ENCODE measurements at places on chromosomes 5 and 9.

- no peak for DNase-seq
Observed at GRCh38 chr9:10104774-10105173, 508.0 kb downstream of the PTPRD start.

DNA sequence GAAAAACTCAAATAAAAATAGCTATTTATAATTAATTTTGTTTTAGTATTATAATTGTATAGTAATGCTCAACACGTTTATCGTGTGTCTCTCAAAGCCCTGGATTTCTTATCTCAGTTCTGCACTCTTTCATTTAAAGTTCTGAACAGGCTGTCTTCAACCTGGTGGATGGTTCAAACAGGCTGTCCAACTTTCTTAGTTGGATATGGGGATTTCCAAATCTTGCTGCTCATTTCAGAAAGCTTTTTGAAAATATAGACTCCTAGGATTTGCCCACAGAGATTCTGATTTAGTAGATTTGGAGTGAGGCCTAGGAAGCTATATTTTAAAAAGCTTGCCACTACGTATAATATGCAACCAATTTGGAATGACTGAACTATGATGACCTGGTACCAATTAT lies 120.3 kb downstream of the GRIA1 start:
- DNase-seq = no peak

DNA sequence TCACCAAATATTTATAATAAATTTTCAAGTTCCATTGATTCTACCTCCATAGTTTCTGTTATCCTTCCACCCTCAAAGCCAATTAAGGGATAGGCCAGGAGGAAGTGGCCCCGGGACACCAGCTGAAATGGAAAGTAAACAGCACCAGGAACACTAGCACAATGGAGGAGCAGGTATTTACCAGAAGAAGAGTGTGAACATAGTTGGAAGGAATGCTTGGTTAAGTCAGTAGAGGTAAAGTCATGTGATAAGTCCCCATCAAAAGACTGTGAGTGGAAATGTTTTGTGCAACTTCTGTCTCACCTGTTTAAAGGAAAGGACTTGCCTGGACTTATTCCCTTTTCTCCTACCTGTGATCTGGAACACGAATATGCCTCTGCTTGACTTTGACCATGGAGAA lies 146.7 kb upstream of the RAI14 start:
- DNase-seq = no peak

GRCh38 chr9:122348288-122348777 lies 22.5 kb upstream of the PTGS1 start:
- DNase-seq = no peak

GRCh38 chr5:175642998-175643397 lies 14.9 kb upstream of the HRH2 start:
- no peak for DNase-seq

DNA sequence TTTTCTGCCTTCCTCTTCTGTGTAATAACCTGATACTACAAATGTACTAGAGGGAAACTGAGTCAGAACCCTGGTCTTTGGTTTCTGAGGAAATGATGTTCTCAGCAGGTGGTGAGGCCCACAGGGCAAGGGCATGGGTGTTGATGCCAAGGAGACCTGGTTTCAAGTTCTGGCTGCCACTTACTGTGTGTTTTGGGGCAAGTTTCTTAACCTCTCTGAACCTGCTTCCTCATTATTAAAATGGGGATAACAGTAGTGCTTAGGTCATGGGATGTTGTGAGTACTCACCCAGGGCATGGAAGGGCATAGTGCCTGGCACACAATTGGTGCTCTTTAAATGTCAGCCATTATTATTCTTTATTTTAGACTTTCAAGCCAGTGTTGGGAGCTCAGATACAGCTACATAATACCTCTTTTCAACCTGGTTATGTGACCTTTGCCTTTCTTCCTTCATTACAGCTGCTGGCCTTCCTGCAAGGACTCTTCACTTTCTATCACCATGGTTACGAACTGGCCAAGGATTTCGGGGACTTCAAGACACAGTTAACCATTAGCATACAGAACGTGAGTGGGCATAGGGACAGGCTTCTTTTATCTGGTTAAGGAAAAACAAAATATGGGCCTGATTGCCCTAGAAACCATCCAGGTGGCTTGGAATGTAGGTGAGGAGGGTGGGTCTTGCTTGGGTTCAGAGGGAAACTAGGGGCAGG lies 131.5 kb downstream of the ARHGAP26 start:
- DNase-seq = no peak

GRCh38 chr9:122376796-122377195 lies 6.0 kb downstream of the PTGS1 start:
- DNase-seq = no peak

DNA sequence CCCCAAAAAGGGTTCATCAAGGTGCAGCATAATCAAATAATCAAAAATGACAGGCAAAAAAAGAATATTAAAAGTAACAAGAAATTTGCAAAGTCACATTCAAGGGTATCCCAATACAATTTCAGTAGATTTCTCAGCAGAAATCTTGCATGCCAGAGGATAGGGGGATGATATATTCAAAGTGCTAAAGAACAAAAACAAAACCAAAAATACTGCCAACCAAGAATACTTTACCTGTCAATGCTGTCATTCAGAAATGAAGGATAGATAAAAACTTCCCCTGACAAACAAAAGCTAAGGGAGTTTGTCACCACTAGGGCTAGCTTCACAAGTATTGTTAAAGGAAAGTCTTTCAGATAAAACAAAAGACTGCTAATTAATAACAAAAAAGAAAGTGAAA lies 68.7 kb upstream of the EDIL3 start:
- no peak for DNase-seq

- no peak for DNase-seq
Observed at GRCh38 chr9:135022191-135022870, 65.1 kb upstream of the OLFM1 start.

- DNase-seq = no peak
Observed at GRCh38 chr9:124752967-124753366, 18.1 kb downstream of the NR6A1 start.

- DNase-seq = no peak
Observed at GRCh38 chr9:27336126-27336525, 39.2 kb upstream of the EQTN start.

DNA sequence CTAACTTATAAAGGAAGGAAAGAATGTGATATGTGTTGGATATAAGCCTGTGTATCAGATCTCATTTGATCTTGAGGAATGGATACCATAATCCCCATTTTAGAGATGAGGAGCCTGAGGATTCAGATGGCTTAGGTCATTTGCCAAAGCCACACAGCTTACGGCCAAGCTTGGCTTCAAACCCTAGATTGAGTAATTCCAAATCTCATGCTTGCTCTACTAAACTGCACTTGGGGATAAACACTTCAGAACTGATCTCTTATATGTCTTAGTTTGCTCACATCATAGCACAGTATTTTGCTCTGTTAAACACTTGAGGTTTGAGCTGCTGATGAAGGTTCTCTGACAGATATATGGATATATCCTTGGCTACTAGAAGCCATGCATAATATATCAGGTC lies 504.4 kb downstream of the NTRK2 start:
- DNase-seq = no peak

GRCh38 chr5:127599847-127600246 lies 49.0 kb upstream of the CTXN3 start:
- no peak for DNase-seq

DNA sequence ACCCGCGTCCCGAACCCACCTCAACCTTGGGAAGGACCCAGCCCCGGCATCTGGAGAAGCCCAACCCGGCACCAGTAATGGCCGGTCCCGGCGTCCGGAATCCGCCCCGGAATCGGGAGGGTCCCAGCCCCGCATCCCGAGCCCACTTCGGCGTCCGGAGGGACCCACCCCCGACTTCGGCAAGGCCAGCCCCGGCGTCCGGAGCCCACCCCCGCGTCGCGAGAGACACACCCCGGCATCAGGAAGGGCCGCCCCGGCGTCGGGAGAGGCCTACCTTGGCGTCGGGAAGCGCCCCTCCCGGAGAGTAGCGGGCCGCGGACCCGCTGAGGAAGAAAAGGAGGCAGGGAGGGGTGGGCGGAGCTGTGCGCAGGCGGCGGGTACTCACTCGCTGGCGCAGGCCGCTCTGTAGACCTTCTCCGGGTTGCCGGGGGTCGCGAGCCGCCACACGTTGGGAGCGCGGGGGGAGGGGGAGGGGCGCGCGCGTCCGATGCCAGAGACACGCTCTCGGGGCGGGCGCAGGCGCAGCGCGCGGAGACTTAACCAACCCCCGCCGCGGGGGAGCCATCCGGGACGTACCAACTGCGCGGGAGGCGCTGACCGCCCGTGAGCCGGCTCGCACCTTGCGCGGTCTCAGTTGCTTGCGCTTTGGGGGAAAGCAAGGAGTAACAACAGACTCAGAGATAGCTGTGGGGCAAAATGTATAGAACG lies at the start of gene UIMC1:
UIMC1 (minus strand) TSS at position 515 of the 708 bp plus-strand sequence. CDS start 24,164 bp downstream, outside the sequence.
- peak; percentile 93 for DNase-seq

DNA sequence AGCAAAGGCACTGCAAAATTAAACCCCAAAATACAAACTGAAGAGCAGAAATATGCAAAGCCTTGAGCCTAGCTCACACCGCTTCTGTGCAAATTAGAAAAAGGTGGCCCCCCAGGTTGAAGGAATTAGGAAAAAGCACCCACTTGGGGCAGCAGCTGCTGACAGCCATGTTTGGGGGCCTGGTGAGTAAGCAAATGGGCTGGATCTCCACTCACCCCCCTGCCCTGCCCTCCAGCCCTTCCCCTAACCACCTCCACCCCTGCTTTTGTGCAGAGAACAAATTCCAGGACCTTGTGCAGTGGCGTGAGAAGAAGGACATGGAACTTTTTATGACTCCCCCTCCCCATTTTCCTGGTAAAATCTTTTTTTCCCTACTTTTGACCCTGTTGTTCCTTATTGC lies 92.0 kb upstream of the DNAH5 start:
- no peak for DNase-seq

GRCh38 chr9:127883959-127884358 lies 6.5 kb upstream of the AK1 start:
- DNase-seq = no peak

GRCh38 chr9:99363509-99363908 lies 141.4 kb downstream of the SEC61B start:
- no peak for DNase-seq

DNA sequence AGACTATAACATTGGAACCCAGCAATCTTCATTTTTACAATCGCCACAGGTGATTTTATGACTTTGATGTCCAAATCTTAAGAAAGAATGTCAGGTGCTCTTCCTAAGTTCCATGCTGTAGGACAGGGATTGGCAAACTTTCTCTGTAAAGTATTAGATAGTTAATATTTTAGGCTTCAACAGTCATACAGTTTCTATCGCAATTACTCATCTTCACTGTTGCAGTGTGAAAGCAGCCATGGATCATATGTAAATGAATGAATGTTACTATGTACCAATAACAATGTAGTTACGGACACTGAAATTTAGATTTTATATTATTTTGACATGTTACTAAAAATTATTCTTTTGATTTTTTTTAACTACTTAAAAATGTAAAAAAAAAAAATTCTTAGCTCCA lies 169.7 kb downstream of the DTWD2 start:
- no peak for DNase-seq

DNA sequence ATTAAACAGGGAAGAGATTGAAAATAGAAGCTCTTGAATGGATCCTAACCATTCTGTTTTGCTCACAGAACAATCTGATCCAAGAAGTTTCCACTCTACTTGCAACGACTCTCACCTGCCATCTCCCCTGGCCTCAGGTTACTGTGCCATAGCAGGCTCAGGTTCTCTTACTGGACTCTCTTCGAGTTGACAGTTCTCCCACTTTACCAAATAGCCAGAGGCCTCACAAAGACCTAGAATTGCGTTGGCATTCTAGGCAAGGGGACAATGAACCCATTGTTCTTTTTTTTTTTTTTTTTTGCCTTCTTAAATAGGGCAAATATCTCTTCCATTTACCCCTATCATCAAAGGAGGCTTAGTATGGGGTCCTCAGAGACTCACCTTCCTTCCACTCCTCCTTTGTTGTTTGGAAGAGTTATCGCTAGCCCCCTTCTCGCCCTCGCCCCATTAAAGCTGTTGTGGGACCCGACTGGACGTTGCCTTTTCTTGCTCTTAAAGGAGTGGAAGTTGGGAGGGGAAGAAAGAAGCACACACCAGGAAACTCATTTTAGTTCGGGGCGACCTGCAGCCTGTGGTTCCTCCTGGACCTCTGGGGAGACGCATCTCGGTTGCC lies 688 bp upstream of the PLPPR1 start:
- DNase-seq = no peak

DNA sequence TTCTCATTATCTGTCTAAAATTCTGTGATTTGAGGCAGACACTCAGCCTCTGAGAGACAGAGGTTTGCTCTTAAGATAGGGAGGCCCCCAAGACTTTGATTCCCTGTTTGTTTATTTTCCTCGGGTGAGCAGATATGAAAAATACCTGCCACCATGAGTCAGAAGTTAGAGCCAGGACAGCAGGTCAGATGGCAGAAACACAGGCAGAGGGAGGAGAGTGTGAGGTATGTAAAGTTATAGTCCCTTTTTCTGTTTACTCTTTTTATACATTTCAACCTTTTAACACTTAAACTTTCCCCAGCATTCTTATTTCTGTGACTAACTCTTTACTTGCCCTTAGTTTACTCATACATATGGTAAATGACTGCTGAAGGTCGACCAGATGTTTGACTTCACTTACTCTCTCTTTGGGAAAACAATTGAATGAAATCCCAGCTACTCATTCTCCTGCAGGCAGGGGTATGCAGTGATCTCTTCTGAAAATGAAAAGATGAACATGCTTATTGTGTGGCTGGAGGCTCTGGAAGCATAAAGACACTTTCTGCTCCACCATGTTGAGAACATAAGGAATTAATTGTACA lies 383.8 kb downstream of the NTRK2 start:
- no peak for DNase-seq

DNA sequence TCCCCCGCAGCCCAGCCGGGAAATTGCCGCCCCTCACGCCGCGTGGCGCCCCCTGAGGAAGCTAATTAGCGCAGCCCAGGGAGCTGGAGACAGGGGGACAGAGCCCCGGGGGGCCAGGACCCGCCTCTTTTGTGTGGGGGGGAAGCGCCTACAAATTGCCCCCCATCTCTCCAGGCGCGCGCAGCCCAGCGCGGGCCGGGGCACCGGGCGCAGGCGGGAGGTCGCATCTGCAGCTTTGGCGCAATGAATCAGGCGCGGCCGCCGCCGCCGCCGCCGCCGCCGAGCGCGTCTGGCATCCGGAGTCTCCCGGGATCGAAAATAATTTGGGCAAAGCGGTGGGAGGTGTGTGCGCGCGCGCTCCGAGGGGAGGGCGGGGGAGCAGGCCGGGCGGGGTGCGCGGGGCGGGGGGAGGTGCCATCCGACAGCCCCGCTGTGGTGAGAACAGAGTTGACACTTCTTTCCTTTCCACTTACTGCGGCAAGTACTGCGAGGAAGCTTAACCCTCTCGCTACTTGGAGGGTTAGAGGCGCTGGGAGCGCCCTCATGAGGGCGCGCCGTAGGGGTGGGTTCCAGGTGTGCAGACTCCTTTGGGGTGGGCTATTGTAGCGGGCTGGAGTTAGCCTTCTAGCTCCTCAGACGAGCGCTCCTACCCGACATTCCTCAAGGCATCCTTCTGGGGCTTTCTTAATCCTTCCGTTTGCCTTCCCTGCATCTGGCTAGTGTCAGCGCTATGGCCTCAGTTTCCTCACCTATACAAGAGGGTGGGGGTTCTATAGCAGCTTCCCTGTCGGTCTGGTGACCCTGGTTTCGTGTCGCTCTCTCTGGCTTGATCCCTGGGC lies 63.1 kb downstream of the CXXC5 start:
- DNase-seq = peak; percentile 46

All from activated CD4-positive, alpha-beta memory T cell treated with anti-CD3 and anti-CD28 coated beads, Interleukin-2, amount 10 ng/mL, durations not matched to agents 7 days and 5 days (primary cell).